ENCODE measurements at places on chromosomes 1 and 21.

- no peak for DNase-seq
These were observed 40.7 kb downstream of the HHAT start for GRCh38 chr1:210369425-210369824.

DNA sequence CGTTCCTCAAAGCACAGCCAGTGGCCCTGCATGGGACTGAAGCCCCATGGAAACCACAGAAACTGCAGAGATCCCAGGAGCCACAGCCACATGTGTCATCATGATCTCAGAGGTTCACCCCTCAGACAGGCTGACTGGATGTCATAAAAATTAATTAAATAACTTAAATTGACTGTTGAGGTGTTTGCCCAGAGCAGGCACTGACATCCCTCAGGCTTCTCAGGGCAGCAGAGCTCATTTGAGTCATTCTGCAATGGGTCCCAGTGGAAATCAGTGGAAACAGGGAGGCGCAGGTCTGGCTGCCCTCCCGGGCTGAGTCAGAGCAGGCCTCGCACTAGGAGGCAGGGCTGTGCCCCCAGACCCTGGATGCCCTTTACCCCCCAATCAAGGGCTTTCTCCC is 135.1 kb downstream of the CDC7 start:
- no peak for DNase-seq

GRCh38 chr1:181159451-181160140 is 71.1 kb downstream of the IER5 start:
- DNase-seq = peak; percentile 81

- DNase-seq = no peak
These were observed 80.4 kb upstream of the COL6A1 start for GRCh38 chr21:45901061-45901690.

DNA sequence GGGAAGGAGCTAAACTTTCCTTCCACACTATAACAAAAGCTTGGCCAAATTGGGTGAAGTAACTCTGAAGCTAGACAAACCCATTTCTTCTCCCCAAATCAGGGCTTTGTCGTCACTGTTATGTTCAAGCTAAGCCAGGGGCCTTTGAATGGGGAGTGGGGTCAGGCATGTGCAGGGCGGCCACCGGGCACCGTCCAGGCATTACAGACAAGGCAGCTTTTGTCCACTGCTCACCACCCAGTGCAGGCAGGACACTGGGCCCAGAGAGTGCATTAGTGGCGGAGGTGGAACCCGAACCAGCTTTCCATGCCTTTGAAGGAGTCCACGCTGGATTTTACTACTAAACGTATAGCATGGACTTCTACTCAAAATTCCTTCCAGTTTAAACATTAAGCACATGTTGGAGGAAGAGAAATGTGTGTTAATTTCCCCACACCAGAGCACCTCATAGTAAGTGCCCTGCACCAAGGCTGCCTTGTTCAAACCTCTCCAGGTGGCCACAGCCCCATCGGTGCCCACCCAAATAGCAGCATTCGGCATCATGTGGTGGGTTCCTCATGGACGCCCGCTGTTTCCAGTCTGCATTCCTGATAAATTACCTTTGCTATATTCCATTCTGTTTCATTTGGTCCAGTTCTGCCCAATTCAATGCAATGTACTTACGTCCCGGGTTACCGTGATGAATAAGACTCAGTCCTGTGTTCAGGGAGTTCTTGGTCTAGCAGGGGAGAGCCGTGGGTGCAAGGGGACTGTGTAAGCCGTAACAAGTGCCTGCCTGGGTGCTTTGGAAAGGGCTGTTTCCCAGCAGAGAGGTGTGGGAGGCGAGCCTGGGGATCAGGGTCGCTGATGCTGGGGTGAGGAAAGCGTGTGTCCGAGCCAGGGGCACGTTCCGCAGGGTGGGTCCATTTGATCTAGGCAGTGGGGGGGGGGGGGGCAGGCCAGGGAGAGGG is 1.6 kb downstream of the UBASH3A start:
- DNase-seq = no peak

DNA sequence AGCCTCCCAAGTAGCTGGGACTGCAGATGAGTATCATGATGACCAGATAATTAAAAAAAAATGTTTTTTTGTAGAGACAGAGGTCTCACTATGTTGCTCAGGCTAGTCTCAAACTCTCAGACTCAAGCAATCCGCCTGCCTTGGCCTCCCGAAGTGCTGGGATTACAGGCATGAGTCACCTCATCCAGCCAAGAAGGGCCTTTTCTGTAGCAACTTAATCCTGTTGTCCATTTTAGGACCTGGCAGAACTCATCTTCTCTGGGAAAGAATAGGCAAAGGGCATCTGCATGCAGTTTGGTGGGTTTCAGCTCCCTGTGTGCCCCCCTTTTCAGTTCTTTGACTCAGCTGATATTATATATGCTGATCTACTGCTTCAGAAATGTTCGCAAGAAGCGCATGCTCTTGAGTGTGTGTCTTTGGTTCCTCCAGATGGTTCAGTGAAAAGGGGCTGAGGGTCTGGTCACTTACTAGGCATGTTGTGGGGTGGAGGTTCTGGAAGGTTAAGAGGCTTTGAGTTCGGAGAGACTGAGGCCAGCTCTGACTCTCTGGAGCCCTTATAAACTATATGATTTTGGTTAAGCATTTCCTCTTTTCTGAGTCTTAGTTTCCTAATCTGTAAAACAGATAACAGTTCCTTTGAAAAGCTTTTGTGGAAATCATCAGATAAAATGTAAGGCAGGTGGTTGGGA is 19.4 kb upstream of the SRSF4 start:
- no peak for DNase-seq

- DNase-seq = no peak
These were observed 357 bp upstream of the TXLNA start for GRCh38 chr1:32179193-32179442.

- DNase-seq = no peak
These were observed 189.3 kb upstream of the EDN2 start for GRCh38 chr1:41673806-41674205.

DNA sequence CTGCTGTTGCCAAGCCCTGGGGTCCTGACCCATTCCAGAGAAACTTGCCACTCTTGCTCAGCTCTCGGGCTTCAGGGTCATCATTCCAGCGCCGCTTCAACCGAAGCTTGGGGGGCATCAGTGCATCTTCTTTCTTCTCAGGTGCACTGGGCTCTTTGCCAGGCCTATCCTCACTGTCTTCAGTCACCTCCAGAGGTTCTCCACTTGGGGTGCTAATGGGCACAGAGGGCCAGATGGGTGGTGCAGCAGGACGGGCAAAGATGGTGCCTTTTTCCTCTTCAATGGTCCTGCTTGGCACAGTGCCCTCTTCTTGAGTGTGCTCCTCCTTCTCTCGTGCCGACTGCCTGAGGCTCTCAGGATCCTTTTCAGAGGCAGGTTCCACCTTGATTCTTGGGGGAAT is 13.3 kb downstream of the ETV3 start:
- DNase-seq = no peak

DNA sequence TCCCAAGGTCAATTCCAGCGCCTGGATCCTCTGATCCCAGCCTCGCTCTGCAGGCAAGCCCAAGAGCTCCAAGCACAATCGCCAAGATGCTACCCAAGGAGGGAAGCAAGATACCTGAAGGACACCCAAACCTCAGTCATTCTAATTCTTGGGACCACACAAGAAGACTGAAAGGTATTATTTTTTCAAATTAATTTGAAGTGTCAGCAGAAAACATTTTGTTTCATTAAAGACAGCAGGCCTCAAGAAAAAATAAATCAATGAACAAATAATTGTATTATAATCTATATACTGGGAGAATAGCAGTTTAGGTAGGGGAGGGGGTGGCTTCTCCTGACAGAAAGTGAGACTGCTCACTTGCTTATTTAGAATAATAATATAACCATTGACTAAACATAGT is 347.8 kb downstream of the HHAT start:
- DNase-seq = no peak

DNA sequence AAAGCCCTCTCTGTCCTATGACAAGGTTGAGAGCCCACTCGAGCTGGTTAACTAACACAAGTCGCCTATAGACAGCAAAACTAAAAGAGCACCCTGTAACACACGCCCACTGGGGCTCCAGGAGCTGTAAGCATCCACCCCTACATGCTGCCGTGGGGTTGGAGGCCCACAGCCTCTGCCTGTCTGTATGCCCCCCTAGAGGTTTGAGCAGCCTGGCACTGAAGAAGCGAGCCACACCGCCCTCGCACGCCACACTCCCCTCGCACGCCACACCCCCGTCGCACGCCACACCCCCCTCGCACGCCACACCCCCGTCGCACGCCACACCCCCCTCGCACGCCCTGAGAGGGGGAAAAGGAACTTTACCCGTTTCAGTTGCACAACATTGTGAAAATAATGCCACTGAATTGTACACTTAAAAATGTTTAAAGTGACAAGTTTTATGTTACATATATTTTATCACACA is 13.2 kb upstream of the HMGCL start:
- DNase-seq = peak; percentile 57

- DNase-seq = peak; percentile 97
These were observed 2.2 kb upstream of the IRF6 start for GRCh38 chr1:209808059-209808581.

GRCh38 chr21:45989355-45990048 is 7.9 kb downstream of the COL6A1 start:
- no peak for DNase-seq

DNA sequence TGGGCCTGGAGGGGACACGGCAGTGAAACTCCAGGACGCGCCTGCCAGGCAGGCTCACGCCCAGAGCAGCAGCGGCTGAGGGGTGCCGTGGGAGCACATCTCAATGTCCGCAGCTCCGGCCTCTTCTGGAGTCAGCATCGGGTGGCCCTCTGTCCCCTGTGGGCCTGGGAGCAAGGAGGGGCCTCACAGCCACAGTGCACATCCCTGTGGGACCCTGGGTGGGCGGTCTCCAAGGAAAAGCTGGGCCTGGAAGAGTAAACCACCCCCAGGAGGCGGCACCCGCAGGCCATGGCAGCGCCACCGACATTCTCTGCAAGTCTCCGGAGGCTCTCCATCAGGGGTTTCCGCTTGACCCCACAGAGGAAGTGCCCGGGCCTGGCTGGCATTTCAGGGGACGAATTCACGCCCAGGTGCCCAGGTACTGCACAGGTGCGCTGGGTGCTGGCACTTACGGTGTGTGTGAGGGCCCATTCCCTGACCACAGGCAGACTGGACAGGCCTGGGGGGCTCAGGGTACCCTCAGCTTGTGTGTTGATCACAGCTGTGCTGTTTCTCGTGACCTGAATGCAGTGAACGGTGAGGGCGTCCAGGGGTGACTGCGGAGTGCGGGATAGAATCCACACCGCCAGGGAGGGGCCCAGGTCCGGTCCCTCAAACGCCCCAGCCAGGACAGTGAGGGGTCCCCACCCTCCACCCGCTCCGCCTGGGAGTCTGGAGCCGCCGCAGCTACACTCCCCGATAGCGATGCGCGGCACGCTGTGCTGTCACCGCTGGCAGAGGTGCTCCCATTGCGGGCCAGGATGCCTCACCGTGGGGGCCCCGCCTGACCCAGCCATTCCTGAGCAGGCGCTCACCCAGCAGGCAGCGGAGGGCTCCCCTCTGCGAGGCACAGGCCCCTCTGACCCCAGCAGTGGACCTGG is 16.6 kb upstream of the RNF223 start:
- DNase-seq = no peak

DNA sequence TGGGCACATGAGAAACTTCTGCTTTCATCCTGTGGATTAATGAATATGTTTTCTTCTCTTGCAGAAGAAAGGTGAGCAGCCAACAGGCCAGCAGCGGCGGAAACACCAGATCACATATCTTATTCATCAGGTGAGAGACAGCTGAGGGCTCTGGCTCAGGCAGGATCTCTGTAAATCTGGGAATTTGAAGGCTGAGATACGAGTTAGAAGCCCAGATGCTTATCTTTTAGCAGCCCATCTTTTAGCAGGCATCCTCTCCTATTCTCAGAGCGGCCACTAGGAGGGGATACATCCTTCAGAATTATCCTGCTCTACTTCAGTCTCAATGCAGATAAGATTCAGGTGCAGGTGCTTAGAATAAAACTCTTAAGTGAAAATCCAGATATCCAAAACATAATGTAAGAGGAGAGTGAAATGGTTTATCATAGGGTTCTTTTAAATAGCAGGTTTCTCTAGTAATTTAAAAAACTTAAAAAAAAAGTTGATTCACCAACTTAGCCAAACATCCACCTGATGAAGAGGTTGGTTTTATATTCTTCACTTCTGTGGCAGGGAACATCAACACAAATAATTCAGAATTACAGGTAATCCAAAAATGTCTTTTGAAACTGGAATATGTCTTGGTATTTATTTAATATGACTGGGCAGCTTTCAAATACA is 19.3 kb downstream of the SH2D2A start:
- DNase-seq = peak; percentile 82

DNA sequence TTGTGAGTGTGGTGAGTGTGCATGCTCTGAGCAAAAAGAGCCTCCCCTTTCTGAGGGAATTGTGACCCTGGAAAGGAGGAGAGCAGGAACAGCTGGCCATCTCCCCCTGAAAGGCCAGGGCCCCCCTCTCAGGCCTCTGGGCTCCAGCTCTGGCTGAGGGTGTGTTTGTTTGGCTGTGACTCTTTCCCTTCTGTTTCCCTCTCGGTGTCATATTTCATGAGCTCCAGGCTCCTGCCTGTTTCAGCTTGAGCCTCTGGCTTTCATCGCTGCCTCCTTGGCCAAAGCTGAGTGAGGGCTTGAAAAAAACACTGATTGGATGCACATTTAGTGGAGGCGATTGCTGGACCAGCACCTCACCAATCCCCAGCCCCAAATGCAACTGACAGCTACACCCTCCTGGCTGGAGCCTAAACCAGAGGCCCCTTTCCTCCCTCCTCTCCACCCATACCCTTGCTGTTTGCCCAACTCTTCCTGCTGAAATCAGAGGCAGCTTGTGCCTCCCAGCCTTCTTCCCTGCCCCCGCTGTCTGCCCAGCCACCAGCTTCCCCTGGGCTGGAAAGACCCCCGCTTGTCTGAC is 64.1 kb downstream of the DDR2 start:
- DNase-seq = peak; percentile 80

- peak; percentile 42 for DNase-seq
These were observed 61.2 kb upstream of the CCDC190 start for GRCh38 chr1:162922201-162922600.

- DNase-seq = no peak
These were observed 3.2 kb downstream of the SLAMF6 start for GRCh38 chr1:160519642-160520435.

GRCh38 chr1:218823291-218823900 is 350.3 kb upstream of the LYPLAL1 start:
- no peak for DNase-seq

GRCh38 chr1:234715252-234716014 is 105.5 kb upstream of the IRF2BP2 start:
- DNase-seq = no peak

- no peak for DNase-seq
These were observed 761.0 kb upstream of the CXADR start for GRCh38 chr21:16751695-16752474.

GRCh38 chr1:228004856-228005462 is 1.8 kb upstream of the WNT3A start:
- DNase-seq = no peak

GRCh38 chr1:53807916-53808315 is 30.2 kb downstream of the NDC1 start:
- no peak for DNase-seq

DNA sequence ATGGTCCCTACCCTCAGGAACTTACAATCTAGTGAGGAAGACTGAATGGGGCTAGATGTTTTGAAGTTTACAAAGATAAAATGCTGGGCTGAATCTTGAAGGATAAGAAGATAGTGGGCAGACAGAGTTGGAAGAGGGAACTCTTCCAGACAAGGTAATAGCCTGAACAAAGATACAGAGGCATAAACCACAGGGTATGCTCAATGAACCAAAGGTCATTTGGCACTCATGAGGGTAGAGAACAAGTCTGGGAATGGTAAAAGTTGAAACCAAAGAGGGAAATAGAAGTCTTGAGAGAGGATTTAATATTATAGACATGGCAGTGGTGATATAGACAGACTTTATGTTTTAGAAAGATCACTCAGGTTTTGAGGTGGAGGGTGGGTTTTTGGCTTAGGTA is 48.1 kb upstream of the ZSWIM5 start:
- no peak for DNase-seq

GRCh38 chr1:240776237-240776636 is 164.3 kb upstream of the GREM2 start:
- DNase-seq = no peak

Measured in dermis blood vessel endothelial cell (primary cell).